NCI-H187 (cell line): ENCODE measurements at places on chromosomes 3 and 15.

- no peak for DNase-seq
Measured at GRCh38 chr3:101602731-101603130, 28.8 kb downstream of the PCNP start.

- no peak for DNase-seq
Measured at GRCh38 chr15:40420793-40421192, 15.2 kb downstream of the IVD start.

GRCh38 chr15:27824841-27825422 is 274.2 kb downstream of the OCA2 start:
- no peak for DNase-seq

DNA sequence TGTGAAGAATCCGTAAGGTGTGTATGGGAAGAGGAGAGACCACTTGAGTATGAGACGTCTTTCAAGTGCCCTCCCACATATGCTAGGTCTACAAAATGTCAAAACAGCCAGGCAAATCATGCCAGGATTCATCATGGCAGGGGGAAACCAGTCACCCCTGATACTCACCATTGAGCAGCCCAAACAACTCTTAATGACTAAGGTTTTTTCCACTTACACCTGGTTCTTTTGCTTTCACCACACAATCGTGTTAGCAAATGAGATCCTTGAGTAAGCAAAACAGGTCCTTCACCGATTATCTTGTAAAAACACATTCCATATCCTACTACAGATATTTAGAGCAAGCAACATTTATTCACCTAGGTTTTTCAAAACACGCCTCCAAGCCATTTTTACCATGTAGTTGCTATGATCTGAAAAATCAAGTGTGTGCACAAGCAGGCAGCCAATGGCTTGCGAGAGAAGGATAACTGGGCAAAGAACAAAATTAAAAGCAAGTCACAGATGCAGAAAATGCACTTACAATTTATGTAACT is 177.5 kb upstream of the LPP start:
- DNase-seq = no peak

DNA sequence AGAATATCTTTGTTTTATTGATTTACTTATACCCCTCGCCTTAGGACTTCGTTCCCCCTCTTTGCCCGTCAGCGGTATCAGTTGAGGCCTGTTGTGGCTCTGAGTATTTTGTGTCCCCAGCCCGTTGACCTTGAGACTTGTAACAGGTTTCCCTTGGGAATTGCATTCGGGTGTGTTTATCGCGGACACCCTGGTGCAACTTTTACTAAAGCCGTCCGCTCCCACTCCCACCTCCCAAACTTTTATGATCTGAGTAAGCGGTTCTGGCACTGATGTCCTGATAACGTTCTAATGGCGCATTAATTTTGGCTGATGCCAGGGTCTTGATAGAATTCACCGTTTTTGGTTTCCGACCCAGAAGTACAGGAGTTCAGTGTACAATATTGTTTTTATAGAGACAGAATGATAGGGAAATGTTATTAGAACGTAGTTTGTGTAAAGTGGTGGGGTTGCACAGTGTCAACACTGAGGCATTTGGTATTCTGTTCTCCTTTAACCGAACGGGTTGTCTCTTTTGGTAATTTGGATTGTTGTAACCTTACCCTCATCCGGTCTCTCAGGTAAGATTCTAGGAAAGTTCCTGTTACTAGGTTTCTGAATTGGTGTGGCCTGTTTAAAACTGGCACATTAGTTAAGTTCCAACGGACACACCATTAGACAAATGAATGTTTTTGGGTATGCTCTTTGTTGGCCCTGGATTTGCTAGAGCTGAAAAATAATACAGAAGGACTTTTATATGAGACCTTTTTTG is 47.8 kb downstream of the OIP5 start:
- DNase-seq = no peak

DNA sequence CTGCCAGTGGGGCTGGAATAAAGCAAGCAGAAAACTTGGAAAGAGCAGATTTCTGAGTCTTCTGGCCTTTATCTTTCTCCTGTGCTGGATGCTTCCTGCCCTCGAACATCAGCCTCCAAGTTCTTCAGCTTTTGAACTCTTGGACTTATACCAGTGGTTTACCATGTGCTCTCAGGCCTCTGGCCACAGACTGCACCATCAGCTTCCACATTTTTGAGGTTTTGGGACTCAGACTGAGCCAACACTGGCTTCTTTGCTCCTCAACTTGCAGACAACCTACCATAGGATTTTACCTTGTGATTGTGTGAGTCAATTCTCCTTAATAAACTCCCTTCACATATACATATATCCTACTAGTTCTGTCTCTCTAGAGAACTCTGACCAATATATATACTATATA is 706.6 kb downstream of the NR2F2 start:
- DNase-seq = no peak

- no peak for DNase-seq
Measured at GRCh38 chr3:65974509-65974908, 64.2 kb downstream of the MAGI1 start.

GRCh38 chr3:108024146-108024850 is 66.5 kb downstream of the CD47 start:
- no peak for DNase-seq

GRCh38 chr15:72724028-72724427 is 38.0 kb downstream of the BBS4 start:
- no peak for DNase-seq

GRCh38 chr15:100438570-100438969 is 90.2 kb downstream of the CERS3 start:
- no peak for DNase-seq

DNA sequence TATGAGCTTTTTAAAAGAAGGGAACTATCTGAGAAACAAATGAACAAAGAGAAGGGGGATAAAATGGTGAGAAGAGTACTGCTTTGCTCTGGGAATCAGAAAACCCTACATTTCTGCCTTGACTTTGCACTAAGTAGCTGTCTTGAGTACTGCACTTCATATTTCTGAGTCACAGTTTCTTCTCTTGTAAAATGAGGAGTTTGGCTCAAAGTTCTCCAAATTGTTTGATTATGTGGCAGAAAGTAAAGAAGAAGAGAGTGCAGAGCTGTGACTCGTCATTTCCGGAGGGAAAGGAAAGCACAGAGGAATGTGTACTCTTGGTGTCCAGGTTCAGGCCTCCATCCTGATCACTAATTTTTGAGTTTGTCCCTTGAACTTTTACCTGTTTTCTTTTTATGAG is 54.7 kb downstream of the TP63 start:
- no peak for DNase-seq

DNA sequence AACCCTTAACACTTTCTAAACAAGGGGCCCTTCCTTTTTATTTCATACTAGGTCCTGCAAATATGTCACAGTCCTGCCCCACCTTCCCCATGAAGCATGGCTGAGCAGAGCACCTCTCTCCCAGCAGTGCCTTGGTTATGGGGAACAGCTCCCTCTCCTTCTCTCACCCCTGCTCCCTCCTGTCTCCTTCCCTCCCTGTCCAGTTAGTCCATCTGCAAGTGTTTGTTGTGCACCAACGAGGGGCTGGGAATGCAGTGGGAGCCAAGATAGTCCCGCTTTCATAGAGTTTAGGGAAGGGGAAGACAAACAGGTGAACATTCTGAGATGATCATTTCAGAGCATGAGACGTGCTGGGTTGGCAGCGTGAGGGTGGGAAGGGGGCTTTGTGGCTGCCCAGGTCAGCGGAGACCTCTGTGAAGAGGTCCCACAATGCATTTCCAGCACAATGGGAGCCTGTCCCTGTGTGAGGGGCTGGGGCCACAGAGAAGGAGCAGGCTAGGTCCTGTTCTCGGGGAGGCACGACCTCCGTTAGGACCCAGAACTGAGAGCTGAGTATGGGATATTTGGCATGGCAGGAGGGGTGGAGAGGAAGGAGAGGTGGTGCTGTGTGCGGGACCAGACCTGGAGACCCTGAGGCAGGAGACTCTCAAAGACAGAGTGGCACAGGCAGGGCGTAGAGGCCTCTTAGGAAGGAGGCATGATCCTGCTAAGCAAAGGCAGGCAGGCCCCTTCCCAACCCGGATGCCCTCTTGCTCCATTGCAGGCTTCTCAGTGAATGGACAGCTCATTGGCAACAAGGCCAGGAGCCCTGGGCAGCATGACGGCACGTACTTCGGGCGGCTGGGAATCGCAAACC is 5.5 kb upstream of the ITIH3 start:
- DNase-seq = no peak

- no peak for DNase-seq
Measured at GRCh38 chr15:63287109-63287508, 9.7 kb downstream of the APH1B start.

GRCh38 chr3:184366619-184367289 is 5.2 kb downstream of the POLR2H start:
- no peak for DNase-seq
